ENCODE measurements at places on chromosomes 1 and 21. TPM values are rescaled to one million over a fixed set of nuclear protein-coding genes. Genes with fewer than 3 reads are reported as not detected.

Gene PTPRC
- total RNA-seq = not detected

Gene LPAR3
- 3.0 TPM for total RNA-seq

Gene IGSF9
- total RNA-seq = 11.3 TPM

Gene FAM72A
- total RNA-seq = 10.5 TPM

Gene SLC26A9
- total RNA-seq = not detected

DNA sequence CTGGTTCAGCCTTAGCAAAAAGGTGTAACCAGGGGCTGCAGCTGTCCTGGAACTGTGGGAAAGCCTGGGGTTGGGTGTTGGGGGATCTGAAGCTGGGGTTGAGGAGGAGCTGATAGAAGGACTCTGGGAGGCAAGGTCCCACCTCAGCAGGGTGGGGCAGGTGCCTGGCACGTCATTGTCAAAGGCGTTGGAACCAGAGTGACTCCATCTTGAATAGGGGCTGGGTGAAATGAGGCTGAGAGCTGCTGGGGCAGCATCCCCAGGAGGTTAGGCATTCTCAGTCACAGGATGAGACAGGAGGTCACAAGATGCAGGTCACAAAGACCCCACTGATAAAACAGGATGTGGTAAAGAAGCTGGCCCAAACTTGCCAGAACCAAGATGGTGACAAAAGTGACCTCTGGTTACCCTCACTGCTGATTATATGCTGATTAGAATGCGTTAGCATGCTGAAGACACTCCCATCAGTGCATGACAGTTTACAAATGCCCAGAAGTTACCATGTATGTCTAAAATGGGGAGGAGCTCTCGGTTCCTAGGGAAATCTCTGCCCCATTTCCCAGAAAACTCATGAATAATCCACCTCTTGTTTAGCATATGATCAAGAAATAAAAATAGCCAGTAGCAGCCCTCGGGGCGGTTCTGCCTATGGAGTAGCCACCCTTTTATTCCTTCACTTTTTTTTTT is 85.4 kb downstream of the IER5 start:
- H3K27me3 ChIP-seq = no peaks in the 10 kb centered on the region
- H3K4me3 ChIP-seq = no peak overlapping the region
- H3K4me1 ChIP-seq = no peaks in the 10 kb centered on the region
- no peaks in the 10 kb centered on the region for H3K36me3 ChIP-seq
- no peak overlapping the region for H3K27ac ChIP-seq
- DNase-seq = no peak

DNA sequence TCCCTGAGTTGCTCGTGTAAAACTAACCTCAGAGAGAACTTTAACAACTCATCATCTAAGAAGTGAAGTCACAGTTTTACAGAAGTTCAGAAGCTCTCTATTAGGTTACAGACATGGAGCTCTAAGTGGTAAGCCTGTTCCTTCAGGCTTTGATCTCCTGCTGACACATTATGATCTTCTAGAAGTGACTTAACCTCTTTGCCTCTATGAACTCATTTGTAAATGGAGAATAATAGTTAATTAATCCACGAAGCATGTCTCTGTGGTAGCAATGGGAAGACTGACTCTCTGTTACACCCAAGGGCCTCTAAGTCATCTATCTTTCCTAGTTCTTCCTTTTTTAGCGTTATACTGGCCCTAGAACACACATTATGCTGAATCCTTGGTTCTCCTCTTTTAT is 157.9 kb upstream of the NRIP1 start:
- no peak for DNase-seq
- H3K4me1 ChIP-seq = no peaks in the 10 kb centered on the region
- peaks cover 12% of the 10 kb centered on the region for H3K27me3 ChIP-seq
- H3K4me3 ChIP-seq = no peak overlapping the region
- no peak overlapping the region for H3K27ac ChIP-seq

DNA sequence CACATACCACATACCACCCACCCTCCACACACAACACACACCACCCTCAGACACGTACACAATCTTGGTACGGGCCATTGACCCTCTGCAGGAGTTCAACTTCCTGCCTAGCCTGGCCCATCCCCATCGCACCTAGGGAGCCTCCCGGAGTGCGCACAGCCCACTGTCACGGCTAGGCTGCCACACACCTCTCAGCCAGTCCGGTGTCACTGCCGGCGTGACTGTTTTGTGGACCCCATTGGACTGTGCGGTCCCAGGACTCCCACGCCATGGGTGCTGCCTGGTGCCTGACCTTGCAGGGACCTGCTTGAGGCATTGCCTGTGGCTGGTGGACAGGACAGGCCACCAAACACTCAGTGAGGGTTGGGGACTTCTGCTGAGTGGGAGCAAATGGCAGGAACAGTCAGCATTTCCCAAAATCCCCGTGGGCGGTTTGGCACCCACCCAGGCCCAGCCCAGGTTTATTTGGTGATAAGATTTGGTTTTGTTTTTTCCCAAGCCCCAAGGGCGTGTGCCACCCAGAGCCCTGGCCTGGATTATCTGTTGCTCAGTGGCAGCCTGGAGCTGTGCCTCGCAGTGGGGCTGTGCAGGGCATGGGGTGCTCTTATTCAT is 27.7 kb downstream of the RAB7B start:
- H3K4me3 ChIP-seq = no peak overlapping the region
- H3K36me3 ChIP-seq = peaks cover 1% of the 10 kb centered on the region
- no peak overlapping the region for H3K27ac ChIP-seq
- H3K27me3 ChIP-seq = no peaks in the 10 kb centered on the region
- DNase-seq = no peak

DNA sequence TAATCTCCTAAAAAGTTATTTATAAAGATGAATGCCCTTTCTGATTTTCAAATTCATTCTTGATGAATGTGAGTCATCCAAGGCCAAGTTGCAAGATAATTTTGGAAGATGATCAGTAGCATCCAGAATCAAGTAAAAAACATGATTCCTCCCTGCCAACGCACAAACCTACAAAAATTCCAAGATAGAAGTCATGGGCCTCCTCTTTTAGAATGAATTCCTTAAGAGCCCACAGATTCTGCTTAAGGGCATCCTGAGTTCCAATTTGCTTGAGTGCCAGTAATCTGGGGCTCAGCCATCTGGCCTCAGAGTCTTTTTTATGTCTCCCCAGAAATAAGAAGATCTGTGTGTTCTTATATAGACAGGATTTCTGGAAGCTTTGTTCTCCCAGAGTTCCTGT is 23.2 kb upstream of the SPATA6 start:
- H3K36me3 ChIP-seq = no peaks in the 10 kb centered on the region
- DNase-seq = no peak
- no peak overlapping the region for H3K4me3 ChIP-seq
- peaks cover 15% of the 10 kb centered on the region for H3K4me1 ChIP-seq

- no peak overlapping the region for H3K27ac ChIP-seq
- no peaks in the 10 kb centered on the region for H3K27me3 ChIP-seq
- no peaks in the 10 kb centered on the region for H3K36me3 ChIP-seq
- H3K4me1 ChIP-seq = no peaks in the 10 kb centered on the region
- H3K4me3 ChIP-seq = no peak overlapping the region
Observed at GRCh38 chr1:104804147-104804546, 1054.4 kb downstream of the AMY1C start.

- H3K4me1 ChIP-seq = peaks cover 2% of the 10 kb centered on the region
- peak overlapping the region; percentile 53 for H3K4me3 ChIP-seq
- no peak overlapping the region for H3K27ac ChIP-seq
- no peaks in the 10 kb centered on the region for H3K36me3 ChIP-seq
Observed at GRCh38 chr1:90726425-90726985, 9.4 kb upstream of the BARHL2 start.

Data from H9 (cell line).